ENCODE measurements at places on chromosomes 6 and 20.

DNA sequence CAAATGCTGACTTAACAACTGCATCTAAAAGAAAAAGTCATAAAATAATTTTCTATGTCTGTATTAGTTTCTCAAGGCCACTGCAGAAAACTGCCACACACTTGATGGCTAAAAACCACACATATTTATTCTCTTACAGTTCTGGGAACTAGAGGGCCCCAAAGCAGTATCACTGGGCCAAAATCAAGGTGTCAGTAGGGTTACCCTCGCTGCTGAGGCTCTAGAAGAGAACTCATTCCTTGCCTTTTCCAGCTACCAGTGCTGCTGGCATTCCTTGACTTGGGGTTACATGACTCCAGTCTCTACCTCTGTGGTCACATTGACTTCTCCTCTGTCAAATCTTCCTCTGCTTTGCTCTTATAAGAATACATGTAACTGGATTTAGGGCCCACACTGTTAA is 124.6 kb upstream of the THEMIS start:
- no peaks in the 10 kb centered on the region for H3K36me3 ChIP-seq
- no peak overlapping the region for H3K27ac ChIP-seq
- H3K27me3 ChIP-seq = no peaks in the 10 kb centered on the region
- H3K4me1 ChIP-seq = no peaks in the 10 kb centered on the region
- H3K4me3 ChIP-seq = no peak overlapping the region

- H3K27ac ChIP-seq = no peak overlapping the region
- H3K36me3 ChIP-seq = no peaks in the 10 kb centered on the region
- no peak for DNase-seq
- no peaks in the 10 kb centered on the region for H3K27me3 ChIP-seq
These were observed 16.9 kb upstream of the FOXC1 start for GRCh38 chr6:1592852-1593251.

- no peak for DNase-seq
- H3K27ac ChIP-seq = no peak overlapping the region
- no peaks in the 10 kb centered on the region for H3K36me3 ChIP-seq
- no peak overlapping the region for H3K4me3 ChIP-seq
These were observed 8.8 kb downstream of the DEFB129 start for GRCh38 chr20:235891-236290.

- no peak overlapping the region for H3K4me3 ChIP-seq
- no peaks in the 10 kb centered on the region for H3K4me1 ChIP-seq
- H3K27ac ChIP-seq = no peak overlapping the region
- DNase-seq = no peak
- H3K36me3 ChIP-seq = no peaks in the 10 kb centered on the region
These were observed 69.9 kb upstream of the BTBD3 start for GRCh38 chr20:11847827-11848226.

DNA sequence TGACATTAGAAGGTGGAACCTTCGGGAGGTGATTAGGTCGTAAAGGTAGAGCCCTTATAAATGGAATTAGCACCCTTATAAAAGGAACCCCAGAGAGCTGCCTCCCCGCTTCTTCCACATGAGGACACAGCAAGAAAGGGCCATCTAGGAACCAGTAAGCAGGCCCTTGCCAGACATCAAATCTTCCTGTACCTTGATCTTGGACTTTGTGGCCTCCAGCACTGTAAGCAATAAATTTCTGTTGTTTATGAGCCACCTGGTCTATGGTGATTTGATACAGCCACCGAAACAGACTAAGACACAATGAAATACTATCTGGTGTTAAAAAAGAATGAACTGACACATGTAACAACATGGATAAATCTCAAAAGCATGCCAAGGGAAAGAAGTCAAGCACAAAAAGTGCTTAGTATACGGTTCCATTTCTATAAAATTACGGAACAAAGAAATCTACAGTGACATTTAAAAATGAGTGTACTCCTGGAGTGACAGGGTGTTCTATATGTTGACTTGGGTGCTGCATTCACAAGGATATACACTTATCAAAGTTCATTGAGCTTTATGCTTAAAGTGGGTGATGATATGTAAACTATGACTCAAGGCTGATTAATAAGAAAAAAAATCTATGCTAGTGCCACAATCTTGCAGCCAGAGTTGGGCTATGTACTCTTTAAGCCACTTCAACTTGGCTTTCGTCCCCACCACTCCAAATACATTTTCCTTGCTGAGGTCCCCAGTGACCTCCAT is 18.4 kb downstream of the SERPINB1 start:
- DNase-seq = no peak
- no peaks in the 10 kb centered on the region for H3K36me3 ChIP-seq
- peaks cover 6% of the 10 kb centered on the region for H3K4me1 ChIP-seq
- H3K27me3 ChIP-seq = no peaks in the 10 kb centered on the region

- no peak overlapping the region for H3K27ac ChIP-seq
- H3K4me3 ChIP-seq = no peak overlapping the region
- DNase-seq = no peak
- no peaks in the 10 kb centered on the region for H3K36me3 ChIP-seq
- H3K4me1 ChIP-seq = no peaks in the 10 kb centered on the region
- H3K27me3 ChIP-seq = no peaks in the 10 kb centered on the region
These were observed 610.4 kb upstream of the IMPG1 start for GRCh38 chr6:76682842-76683241.

DNA sequence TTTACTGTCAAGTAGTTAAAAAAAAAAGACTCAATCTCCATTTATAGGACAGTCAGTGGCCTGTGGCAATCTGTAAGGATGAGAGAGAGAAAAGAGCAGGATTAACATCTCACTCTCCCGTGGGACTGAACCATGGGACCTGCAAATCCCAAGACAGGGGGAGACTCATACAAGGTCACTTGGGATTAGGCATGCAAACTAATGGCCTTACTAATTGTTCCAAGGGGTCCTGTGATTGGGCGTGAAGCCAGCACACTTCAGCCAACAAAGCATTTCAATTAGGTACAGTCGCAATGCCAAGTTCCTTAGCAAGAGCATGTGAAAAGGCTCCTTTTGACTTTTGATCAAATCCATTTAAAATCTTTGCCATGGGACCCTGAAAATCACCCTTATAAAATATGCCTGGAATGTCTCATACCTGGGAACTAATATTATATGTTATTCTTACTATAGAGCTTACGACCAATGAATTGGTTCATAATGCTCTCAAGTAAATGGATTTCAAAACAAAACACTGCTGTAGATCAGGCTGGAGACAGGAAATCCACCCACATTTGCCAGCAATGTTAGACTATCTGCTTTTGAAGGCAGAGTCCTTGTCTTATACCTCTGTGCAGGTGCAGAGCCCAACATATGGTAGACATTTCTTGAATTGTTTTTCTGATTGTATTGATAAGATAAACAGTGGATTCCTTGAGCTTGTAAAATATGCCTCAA is 412.5 kb downstream of the GJA1 start:
- DNase-seq = no peak
- H3K27ac ChIP-seq = no peak overlapping the region
- no peaks in the 10 kb centered on the region for H3K36me3 ChIP-seq
- H3K4me1 ChIP-seq = no peaks in the 10 kb centered on the region

GRCh38 chr20:46057856-46058598 is 29.0 kb downstream of the SLC12A5 start:
- H3K36me3 ChIP-seq = peaks cover 22% of the 10 kb centered on the region
- peak; percentile 42 for DNase-seq
- peak overlapping the region; percentile 27 for H3K4me3 ChIP-seq

DNA sequence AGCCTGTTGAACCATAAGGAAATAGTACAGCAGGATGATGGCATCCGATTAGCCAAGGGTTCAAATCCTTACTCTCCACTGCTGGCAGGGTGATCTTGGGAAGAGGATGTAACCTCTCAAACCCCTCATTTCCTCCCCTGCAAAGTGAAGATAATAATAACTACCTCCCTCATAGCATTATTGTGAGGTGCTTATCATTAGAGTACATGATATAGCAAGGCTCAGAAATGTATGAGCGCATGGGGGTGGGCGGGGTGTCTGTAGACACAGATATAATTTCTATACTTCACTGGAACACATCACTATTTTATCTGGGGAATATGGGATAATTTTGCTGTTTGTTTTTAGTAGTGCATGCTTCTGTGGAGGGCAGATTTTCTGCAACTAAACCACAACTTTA is 89.8 kb upstream of the LAMP5 start:
- no peak for DNase-seq
- no peaks in the 10 kb centered on the region for H3K4me1 ChIP-seq
- no peaks in the 10 kb centered on the region for H3K36me3 ChIP-seq
- no peak overlapping the region for H3K4me3 ChIP-seq
- H3K27me3 ChIP-seq = no peaks in the 10 kb centered on the region

DNA sequence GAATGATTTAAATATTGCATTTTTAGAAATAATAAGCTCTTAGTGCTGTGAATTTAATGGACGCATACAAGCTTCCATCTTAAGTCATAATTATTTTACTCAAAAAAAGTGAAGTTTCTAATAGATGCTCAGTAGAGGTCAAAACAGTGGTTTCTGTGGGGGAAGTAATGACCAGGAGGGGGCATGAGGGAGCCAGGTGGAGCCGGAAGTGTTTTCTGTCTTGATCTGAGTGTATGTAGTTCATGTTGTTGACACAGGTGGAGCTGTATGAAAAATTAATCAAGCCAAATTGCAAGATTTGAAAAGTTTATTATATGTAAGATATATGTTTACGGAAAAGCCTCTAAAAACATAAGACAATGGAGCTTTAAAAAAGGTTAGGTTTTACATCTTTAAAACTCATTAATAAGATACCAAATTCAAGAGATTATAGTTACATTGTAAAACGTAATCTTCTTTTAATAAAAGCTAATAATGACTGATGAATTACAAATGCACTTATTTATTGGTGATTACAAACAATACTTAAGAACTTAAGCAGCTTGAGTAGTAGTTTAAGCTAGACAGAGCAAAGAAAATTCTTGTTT is 68.0 kb downstream of the PLAGL1 start:
- no peak overlapping the region for H3K27ac ChIP-seq
- peaks cover 4% of the 10 kb centered on the region for H3K4me1 ChIP-seq
- H3K27me3 ChIP-seq = no peaks in the 10 kb centered on the region
- H3K4me3 ChIP-seq = no peak overlapping the region
- DNase-seq = peak; percentile 35

DNA sequence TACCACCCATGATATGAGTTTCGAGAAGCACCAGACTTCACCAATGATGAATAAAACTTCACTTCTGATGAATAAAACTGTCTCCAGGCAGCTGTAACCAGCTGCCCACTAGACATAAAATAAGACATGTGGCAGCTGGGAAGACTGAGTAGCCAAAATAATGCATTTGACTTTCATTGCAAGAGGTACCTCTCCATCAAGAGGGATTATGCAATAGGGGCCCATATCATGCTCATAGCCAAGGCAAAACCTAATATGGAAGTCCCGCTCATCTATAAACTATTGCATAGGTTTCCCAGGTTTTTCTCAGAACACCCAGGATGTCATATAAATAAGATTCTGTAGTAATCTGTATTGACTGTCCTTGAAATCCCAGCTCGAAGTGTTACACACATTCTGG is 155.5 kb downstream of the SIM1 start:
- H3K36me3 ChIP-seq = no peaks in the 10 kb centered on the region
- H3K27ac ChIP-seq = no peak overlapping the region
- no peaks in the 10 kb centered on the region for H3K27me3 ChIP-seq
- no peak overlapping the region for H3K4me3 ChIP-seq
- no peaks in the 10 kb centered on the region for H3K4me1 ChIP-seq
- DNase-seq = no peak

DNA sequence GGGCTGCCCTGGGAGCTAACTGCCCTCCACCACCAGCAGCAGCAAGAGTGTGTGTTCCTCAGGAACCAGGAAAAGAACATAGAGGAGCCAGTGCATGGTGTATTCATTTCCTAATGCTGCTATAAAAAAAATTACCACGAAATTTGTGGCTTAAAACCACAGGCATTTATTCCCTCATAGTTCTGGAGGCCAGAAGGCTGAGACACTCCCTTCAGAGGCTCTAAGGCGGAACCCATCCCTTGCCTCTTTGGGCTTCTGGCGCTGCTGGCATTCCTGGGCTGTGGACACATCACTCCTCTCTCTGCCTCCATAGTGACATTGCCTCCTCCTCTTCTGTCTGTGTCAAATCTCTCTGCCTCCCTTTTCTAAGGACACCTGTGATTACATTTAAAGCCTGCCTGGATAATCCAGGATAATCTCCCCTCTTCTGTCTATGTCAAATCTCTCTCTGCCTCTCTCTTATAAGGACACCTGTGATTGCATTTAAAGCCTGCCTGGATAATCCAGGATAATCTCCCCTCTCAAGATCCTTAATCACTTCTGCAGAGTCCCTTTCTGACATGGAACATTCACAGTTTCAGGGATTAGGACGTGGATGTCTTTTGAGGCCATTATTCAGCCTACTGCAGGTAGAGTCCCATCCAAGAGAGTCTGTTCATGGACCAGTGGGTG is 54.7 kb downstream of the NDUFAF5 start:
- no peak overlapping the region for H3K4me3 ChIP-seq
- H3K27me3 ChIP-seq = no peaks in the 10 kb centered on the region

DNA sequence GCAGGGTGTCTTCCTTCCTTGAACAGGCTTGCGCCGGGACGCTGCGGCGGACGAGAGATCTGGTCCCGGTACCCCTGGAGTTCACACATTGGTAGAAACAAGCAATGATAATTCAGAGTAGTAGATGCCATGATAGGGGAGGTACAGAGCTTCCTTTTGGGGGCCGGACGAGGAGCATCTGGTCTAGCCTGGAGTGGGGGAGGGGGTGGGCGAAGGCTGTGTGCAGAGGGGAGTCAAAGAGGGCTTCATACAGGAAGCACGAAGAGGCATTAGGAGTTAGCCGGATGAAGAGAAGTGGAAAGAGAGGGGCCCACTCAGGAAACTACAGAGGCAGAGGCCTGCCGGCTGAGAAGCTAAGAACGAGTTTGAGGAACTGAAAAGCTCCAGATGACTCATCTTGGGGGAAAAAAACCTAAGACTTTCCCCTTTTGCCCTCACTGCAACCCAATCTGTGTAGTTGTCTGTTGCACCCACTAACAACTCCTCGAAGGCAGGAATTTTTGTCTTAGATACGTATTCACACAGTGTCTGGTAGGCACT is 611 bp downstream of the CNPY3 start:
- peaks cover 7% of the 10 kb centered on the region for H3K36me3 ChIP-seq
- peak overlapping the region; percentile 52 for H3K4me3 ChIP-seq
- no peak for DNase-seq
- peaks cover 21% of the 10 kb centered on the region for H3K4me1 ChIP-seq
- no peaks in the 10 kb centered on the region for H3K27me3 ChIP-seq

DNA sequence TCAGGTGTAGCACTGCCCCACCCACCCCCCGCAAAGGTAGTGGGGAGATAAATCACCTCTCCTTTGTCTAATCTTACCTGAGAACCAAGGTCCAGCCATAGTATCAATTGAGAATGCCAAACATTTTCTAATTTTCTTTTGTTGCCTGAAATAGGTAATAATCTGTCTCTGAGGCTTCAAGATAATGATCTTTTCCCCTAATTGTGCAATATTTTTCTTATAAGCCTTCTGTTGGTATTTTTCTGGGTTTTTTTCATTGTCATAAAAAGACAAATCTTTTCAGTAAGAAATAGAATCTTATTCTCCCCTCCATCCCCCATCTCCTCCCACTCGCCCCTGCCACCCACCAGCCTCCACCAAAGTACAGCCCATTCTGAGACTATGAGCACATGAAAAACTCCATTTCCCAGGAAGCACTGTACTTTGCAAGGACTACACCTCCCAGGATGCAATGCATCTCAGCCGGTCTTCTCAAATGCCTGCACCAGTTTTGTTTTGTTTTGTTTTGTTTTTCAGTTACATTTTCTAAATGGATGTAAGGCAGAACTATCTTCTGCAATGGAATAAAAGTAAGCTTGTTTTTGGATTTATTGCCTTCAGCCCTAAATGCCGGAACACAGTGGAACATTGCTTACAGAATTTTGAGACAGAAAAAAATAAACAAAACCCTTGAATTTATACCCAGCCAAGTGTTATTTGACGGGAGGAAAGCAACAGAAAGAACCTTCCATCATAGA is 268.0 kb downstream of the TFAP2A start:
- H3K27me3 ChIP-seq = no peaks in the 10 kb centered on the region
- H3K36me3 ChIP-seq = no peaks in the 10 kb centered on the region
- no peaks in the 10 kb centered on the region for H3K4me1 ChIP-seq
- no peak for DNase-seq
